ENCODE measurements at places on chromosomes 5 and 9. TPM values are rescaled to one million over a fixed set of nuclear protein-coding genes. Genes with fewer than 3 reads are reported as not detected.

Gene AQP7
- 0.20 TPM for polyA plus RNA-seq

Gene ESM1
- polyA plus RNA-seq, result not detected

Gene ORM2
- not detected for polyA plus RNA-seq

Gene FABP6
- not detected for polyA plus RNA-seq

Gene GKAP1
- 3.1 TPM for polyA plus RNA-seq

- no peak for DNase-seq
- H3K4me1 ChIP-seq, result no peaks in the 10 kb centered on the region
Measured at GRCh38 chr9:136757751-136758140, 297 bp downstream of the LCN8 start.

DNA sequence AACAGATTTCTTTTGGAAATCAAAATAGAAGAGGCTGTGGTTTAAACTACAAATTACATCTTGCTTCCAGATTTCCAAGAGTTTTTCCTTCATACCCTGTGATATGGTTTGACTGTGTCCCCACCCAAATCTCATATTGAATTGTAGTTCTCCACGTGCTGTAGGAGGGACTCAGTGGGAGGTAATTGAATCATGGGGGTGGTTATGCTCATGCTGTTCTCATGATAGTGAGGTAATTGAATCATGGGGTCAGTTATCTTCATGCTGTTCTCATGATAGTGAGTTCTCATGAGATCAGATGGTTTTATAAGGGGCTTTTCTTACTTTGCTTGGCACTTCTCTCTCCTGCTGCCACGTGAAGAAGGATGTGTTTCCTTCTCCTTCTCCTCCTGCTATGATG is 687.0 kb upstream of the ZNF608 start:
- no peaks in the 10 kb centered on the region for H3K27me3 ChIP-seq
- H3K4me3 ChIP-seq, result no peak overlapping the region
- DNase-seq, result no peak
- H3K27ac ChIP-seq, result no peak overlapping the region

GRCh38 chr5:154625031-154625430 is 130.1 kb upstream of the LARP1 start:
- no peak overlapping the region for H3K27ac ChIP-seq
- no peaks in the 10 kb centered on the region for H3K4me1 ChIP-seq
- no peaks in the 10 kb centered on the region for H3K27me3 ChIP-seq
- no peak overlapping the region for H3K4me3 ChIP-seq
- no peak for DNase-seq

GRCh38 chr5:10331341-10331796 is 22.1 kb upstream of the MARCHF6 start:
- H3K27ac ChIP-seq, result no peak overlapping the region
- peaks cover 11% of the 10 kb centered on the region for H3K4me1 ChIP-seq
- no peak overlapping the region for H3K4me3 ChIP-seq
- no peak for DNase-seq

DNA sequence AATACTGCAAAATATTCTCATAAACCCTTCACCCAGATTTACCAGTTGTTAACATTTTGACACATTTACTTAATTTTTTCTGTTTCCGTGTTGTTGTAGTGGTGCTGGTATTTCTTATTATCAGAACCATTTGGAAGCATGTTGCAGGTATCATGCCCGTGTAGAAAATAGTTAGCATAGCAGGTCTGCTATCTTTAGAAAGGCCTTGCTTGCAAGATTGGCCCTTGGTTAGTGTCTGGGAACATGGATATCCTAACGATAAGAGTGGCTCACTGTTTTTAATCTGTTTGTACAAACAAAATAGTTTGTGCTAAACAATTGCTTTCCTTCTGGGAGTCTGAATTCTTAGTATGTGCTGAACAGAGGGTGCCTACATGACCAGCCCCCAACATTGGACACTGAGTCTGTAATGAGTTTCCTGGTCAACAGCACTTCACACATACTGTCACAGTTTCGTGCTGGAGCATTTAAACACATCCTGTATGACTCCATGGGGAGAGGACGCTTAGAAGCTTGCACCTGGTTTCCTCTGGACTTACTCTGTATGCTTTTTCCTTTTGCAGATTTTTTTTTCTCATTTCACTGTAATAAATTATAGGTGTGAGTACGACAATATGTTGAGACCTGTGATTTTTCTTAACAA is 66.9 kb downstream of the MAN2A1 start:
- no peak overlapping the region for H3K27ac ChIP-seq
- H3K4me1 ChIP-seq, result peaks cover 8% of the 10 kb centered on the region
- H3K4me3 ChIP-seq, result no peak overlapping the region
- H3K27me3 ChIP-seq, result no peaks in the 10 kb centered on the region

- no peak overlapping the region for H3K4me3 ChIP-seq
- no peaks in the 10 kb centered on the region for H3K4me1 ChIP-seq
- no peak overlapping the region for H3K27ac ChIP-seq
- H3K36me3 ChIP-seq, result no peaks in the 10 kb centered on the region
- H3K27me3 ChIP-seq, result peaks cover 6% of the 10 kb centered on the region
Measured at GRCh38 chr5:5658226-5658625, 235.7 kb downstream of the ICE1 start.

DNA sequence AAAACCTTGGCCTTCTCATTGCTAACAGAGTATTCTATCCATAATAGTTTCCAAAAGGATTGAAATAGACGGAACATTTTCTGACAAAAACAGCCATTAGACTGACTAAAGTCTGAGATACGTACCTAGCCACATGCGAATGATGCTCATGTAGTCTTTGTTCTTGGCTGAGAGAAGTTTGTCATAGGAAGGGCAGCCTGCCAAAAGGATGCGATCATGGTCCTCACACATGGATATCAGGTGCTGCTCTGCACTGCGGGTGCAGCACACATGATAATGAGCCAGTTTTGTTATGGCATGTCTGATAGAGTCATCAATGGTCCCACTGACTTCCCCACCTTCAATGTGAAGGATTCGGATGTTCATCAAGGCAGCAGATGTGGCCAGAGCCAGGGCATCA is 12.3 kb downstream of the GNE start:
- H3K27me3 ChIP-seq, result no peaks in the 10 kb centered on the region
- peaks cover 22% of the 10 kb centered on the region for H3K36me3 ChIP-seq
- H3K27ac ChIP-seq, result no peak overlapping the region

DNA sequence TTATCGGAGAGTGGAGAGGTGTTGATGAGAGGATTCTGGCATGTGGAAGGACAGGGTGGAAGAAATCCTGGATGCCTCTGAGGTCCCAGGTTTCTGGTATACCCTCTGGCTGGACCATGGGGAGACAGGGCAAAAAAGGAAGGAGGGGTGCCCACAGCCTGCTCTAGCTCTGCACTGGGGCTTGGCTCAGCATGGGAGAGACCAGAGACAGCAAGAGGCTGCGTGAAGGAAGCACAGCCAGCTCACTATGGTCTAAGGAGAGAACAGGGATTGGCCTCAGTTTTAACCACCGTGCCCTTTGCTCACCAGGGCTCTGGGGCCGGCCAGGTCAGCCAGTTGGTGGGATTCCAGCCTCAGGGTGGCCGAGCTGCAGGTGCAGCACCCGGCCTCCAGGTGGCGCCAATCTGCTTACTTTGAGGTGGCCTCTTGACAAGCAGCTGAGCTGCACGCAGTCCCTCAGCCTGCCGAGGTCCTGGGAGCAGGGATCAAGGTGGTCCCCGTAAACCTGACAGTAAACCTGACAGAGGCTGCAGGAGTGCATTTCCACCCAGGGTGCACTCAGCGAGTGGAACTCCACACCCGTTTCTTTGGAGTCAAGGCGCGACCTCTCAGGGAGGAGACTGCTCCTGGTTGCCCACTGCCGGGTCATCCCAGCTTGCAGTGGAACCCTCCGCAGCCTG is 25.0 kb upstream of the SPTLC1 start:
- H3K4me1 ChIP-seq, result peaks cover 14% of the 10 kb centered on the region
- peaks cover 2% of the 10 kb centered on the region for H3K27me3 ChIP-seq
- H3K4me3 ChIP-seq, result peak overlapping the region; percentile 26
- no peaks in the 10 kb centered on the region for H3K36me3 ChIP-seq

GRCh38 chr5:172426086-172426485 is 28.2 kb downstream of the SH3PXD2B start:
- H3K4me3 ChIP-seq, result no peak overlapping the region
- no peaks in the 10 kb centered on the region for H3K27me3 ChIP-seq
- no peak for DNase-seq
- H3K4me1 ChIP-seq, result no peaks in the 10 kb centered on the region
- no peak overlapping the region for H3K27ac ChIP-seq

DNA sequence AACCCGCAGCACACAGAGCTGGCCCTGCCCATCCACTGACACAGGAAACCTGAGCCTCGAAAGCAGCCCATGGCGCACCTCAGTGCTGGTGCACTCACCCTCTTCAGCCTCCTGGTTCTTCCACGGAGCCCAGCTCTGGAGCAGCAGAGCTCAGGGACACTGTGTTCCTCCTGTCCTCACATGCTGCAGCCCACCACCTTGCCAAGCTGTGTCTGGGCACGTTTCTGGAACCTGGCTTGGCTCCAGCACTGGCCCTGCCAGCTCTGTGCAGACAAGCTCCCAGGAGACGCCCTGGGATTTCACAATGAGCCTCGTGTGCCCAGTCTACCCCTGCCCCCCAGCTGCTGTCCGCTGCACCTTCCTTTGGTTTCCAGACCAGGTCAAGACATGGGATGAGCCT is 119.5 kb downstream of the SYK start:
- no peak overlapping the region for H3K4me3 ChIP-seq
- no peaks in the 10 kb centered on the region for H3K27me3 ChIP-seq
- DNase-seq, result no peak
- H3K4me1 ChIP-seq, result no peaks in the 10 kb centered on the region
- no peak overlapping the region for H3K27ac ChIP-seq
- no peaks in the 10 kb centered on the region for H3K36me3 ChIP-seq

DNA sequence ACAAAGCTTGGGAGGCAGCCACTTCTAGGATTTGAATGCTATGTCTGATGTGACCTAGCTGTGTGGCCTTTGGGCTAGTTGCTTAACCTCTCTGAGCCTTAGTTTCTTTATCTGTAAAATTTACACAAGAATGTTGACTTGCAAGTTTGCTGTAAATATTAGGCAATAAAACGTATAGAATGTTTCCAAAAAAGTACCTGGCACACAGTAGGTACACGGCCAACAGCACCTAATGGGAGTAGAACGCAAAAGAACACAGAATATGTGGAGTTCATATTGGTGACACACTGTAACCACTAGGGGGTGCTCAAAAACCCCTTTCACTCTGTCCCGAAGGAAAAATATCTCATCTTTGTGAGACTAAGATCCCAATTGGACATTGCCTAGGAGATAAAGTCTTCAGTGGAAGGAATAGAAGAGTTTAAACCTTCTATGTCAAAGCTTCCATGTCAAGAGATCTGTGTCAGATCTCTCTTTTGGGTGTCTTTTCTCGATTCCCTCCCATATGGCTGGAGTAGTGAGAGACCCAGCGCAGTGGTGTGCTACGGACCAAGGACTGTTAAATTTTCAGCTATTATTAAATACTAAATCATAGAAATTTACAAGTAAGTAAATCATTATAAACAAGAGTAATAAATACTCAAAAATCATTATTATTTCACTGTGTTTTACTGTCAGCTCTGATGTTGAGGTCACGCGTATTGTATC is 145.4 kb upstream of the RAD23B start:
- H3K27ac ChIP-seq, result no peak overlapping the region
- no peaks in the 10 kb centered on the region for H3K27me3 ChIP-seq
- H3K36me3 ChIP-seq, result no peaks in the 10 kb centered on the region
- peak; percentile 15 for DNase-seq
- H3K4me1 ChIP-seq, result no peaks in the 10 kb centered on the region

DNA sequence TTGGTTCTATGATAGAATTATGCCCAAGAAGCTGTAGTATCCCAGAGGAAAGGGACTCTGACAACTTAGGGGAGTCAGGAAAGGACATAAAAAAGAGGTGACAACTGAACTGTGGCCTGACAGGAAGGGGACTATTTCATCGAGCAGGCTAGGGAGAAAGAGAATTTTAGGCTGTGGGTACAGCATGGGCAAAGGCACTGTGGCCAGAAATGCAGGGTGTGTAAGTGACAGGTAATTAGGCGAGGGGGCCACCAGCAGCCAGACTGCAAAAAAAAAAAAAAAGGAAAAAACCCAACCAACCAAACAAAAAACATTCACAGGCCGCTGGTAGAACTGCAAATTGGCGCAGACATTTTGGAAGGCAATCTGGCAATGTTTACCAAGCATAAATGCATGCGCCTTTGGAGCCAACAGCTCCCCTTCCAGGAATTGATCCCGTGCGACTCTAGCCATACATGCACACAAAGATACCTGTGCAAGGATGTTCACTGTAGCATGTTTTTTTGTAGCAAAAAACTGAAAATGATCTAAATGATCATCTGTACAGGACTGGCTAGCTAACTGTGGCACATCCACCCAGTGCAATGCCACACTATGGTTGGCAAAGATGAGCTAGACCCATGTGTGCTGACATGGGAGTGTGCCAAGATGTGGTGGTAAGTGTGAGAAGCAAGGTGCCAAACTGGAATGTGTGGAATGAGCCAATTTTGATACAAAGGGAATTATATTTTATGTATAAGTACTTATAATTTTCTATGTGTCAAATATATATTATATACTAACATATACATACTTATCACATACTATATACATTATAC is 1.1 kb downstream of the EIF4E1B start:
- peaks cover 17% of the 10 kb centered on the region for H3K4me1 ChIP-seq
- peaks cover 40% of the 10 kb centered on the region for H3K27me3 ChIP-seq
- no peak for DNase-seq
- H3K4me3 ChIP-seq, result no peak overlapping the region
- H3K36me3 ChIP-seq, result no peaks in the 10 kb centered on the region

- H3K4me3 ChIP-seq, result no peak overlapping the region
- H3K4me1 ChIP-seq, result no peaks in the 10 kb centered on the region
- H3K36me3 ChIP-seq, result no peaks in the 10 kb centered on the region
- no peak for DNase-seq
- H3K27me3 ChIP-seq, result no peaks in the 10 kb centered on the region
- H3K27ac ChIP-seq, result no peak overlapping the region
Measured at GRCh38 chr9:110502842-110503241, 76.7 kb downstream of the SVEP1 start.

GRCh38 chr9:6687180-6687579 is 41.7 kb upstream of the GLDC start:
- no peak for DNase-seq
- no peaks in the 10 kb centered on the region for H3K27me3 ChIP-seq
- H3K36me3 ChIP-seq, result no peaks in the 10 kb centered on the region
- H3K27ac ChIP-seq, result no peak overlapping the region
- H3K4me1 ChIP-seq, result peaks cover 6% of the 10 kb centered on the region

DNA sequence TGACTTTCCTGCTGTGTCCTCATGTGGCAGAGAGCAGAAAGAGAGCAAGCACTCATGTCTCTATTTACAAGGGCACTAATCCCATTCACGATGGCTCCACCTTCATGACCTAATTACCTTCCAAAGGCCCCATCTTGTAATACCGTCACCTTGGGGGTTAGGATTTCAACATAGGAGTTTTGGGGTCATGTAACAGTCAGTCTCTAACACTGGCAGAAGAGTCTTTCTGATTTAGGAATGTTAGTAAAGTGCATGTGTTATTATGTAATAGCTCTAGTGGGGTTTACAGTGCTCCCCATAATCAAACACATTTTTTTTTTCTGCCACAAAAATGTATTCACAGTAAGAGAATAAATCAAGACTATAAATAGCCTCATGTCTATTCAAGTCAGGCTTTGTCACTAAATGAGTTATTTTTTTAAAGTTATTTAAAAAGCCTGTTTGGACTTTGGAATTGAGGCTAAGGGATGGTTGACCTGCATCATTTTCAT is 19.1 kb downstream of the GALNT10 start:
- no peak overlapping the region for H3K27ac ChIP-seq
- no peaks in the 10 kb centered on the region for H3K27me3 ChIP-seq
- DNase-seq, result no peak
- no peaks in the 10 kb centered on the region for H3K4me1 ChIP-seq

Data from CD4-positive, CD25-positive, alpha-beta regulatory T cell (primary cell).